ENCODE measurements at places on chromosomes 3 and 15. TPM values are rescaled to one million over a fixed set of nuclear protein-coding genes. Genes with fewer than 3 reads are reported as not detected.

DNA sequence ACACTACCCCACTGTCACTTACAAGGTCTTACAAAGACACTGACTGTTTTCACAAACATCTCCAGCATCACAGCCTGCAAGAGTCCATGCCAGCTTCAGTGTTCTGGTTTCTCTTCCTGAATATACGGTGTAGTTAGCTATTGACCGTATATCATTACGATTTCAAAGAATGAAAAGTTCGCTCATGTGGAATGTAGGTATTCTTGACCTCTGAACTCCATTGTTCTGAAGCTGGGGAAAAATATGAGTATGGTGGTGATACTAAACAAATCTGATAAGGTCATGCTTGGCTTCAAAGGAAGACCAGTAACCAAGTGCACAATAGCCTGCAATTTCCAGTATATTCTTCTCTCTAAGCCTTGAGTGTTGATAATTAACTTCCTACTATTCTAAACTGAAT lies 315.7 kb upstream of the WNT5A start:
- no peak for DNase-seq

- DNase-seq = no peak
These were observed 256.3 kb upstream of the CHRNA7 start for GRCh38 chr15:31774045-31774444.

GRCh38 chr3:107753494-107753893 lies 230.7 kb downstream of the BBX start:
- peak; percentile 9 for DNase-seq

GRCh38 chr15:92495446-92495845 lies 101.8 kb downstream of the ST8SIA2 start:
- no peak for DNase-seq

GRCh38 chr3:50356553-50356952 lies 2.8 kb downstream of the TMEM115 start:
- DNase-seq = no peak

GRCh38 chr3:7428206-7428718 lies 567.3 kb downstream of the GRM7 start:
- no peak for DNase-seq

DNA sequence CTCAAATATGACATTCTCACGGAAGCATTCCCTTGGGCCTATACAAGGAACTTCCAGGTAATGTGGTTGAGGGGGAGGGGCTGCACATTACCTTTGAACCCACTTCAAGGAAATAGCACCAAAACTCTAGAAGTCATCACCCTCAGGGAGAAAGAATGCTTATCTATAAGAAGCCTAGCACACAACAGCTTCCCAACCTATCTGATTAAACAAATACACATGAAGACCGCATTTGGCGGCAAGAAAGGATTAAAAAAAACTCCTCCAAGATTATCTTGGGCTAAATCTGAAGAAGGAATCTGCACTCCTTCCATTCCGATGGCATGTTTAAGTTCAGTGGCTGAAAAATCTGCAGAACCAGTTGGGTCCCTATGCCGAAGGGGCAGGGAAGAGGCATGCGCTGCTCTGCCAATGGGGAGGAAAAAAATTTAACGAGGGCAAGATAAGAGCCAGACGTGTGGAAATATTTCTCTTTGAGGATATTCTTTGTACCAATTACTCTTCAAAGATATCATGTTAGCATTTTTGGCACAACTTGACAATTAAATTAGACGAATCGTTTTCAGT lies 82.0 kb upstream of the WNT5A start:
- DNase-seq = no peak

DNA sequence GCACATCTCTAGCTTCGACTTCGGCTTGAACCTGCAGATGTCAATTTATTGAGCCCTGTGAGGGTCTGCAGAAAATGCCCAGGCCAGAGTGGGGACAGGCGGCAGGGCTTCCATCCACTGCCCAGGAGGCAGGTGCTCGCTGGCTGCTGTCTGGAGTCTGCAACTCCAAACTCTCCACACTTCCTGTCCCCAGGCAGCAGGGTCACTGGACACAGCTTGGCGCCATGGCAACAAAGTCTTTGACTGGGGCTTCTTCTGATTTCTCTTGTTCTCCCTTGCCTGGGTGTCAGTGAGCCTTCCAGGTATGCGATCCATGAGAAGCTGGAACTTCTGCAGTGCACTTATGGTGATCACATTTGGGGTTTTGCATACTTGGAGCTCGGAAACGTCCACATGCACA lies 33.5 kb downstream of the SV2B start:
- DNase-seq = no peak

GRCh38 chr3:56748663-56749231 lies 53.0 kb downstream of the ARHGEF3 start:
- no peak for DNase-seq

Gene GRIP2
- not detected for total RNA-seq

Gene ZNF774
- total RNA-seq = not detected

Gene REC114
- total RNA-seq = not detected

Gene MNS1
- not detected for total RNA-seq
